ENCODE measurements at places on chromosomes 5 and 9.

DNA sequence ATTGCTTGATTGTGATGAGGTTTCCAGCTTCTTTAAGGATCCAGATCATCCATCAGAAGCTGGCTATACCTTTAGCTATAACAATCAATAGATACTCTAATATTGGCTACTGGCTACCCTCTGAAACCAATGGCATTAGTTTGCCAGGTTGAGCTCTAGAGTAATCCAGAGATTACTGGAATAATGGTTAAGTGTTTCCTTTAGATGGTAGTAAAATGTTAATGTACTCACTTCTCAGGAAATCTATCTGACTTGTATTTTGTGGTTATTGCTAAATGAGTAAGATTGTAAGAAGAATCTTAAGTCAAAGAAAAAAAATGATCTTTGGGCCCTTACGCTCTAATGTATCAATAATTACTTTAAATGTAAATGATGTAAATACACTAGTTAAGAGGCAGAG lies 57.6 kb upstream of the OTP start:
- DNase-seq, result no peak

GRCh38 chr5:172529896-172530295 lies 75.6 kb upstream of the SH3PXD2B start:
- DNase-seq, result no peak

- DNase-seq, result no peak
These were observed 42.7 kb downstream of the ACER2 start for GRCh38 chr9:19451240-19452087.

DNA sequence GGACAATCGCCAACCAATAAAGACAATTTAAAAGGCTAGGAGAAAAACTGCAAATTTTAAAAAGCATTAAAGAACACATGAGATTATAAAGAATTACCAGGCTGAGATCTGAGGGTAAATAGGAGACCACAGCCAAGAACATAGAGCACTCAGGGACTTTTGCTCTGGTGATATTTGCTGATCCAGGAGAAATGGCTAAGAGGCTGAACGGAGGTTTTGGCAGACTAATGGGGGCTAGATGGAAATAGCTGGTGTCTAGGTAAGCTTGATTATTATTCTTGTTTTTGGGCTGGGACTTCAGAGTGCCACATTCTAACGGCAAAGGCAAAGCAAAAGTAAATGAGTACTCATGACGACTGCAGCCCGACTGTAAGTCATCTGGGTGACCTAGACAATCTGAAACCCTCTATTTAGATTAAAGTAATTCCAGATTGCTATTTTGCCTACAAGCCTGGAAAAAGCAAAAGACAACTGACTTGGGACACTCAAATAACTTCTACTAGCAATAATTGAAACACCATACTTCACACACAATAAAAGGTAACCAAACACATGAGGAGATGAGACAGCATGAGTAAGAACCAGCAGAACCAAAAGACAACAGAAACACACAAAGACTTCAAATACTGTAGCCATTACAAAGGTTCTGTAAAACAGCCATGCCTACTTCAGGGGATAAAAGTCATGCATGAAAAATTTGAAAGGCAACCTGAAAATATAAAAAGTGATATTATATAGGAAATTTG lies 68.8 kb downstream of the JAKMIP2 start:
- DNase-seq, result no peak

DNA sequence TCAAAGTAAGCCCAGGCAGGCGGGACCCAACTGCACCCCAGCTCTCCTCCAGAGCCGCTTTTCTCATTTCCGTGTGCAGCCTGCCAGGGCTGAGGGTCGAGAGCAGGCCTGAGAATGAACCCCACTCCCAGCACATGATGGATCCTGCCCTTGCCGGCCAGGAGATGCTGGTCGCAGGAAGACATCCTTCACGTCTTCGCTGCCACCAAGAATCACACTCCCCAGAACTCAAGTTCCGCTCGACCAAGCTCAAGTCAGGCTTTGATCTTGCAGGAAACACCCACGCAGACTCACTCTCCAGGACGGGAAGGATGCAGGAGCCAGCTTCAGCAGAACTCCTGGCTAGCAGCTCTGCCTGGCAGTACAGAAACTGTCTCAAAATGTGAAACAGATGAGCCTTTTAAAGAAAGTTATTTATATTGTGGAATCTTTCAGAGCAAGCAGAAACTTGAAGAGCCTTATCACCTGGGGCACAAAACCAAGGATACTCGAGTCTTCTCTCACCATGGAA lies 102.4 kb downstream of the ROR2 start:
- DNase-seq, result no peak

Data from activated CD4-positive, alpha-beta T cell treated with anti-CD3 and anti-CD28 coated beads, Interleukin-2, amount 50 U/mL, for 4 hours (primary cell).